ENCODE measurements at places on chromosomes 1 and 21. TPM values are rescaled to one million over a fixed set of nuclear protein-coding genes. Genes with fewer than 3 reads are reported as not detected.

GNAT2 gene
- not detected for total RNA-seq

ZCCHC17 gene
- total RNA-seq, result 17.2 TPM

TOR3A gene
- total RNA-seq, result 32.3 TPM

RASAL2 gene
- total RNA-seq, result 26.8 TPM

TRAF3IP3 gene
- total RNA-seq, result 4.3 TPM
